Kasumi-1 (cell line): ENCODE measurements at places on chromosomes 11 and 22.
A peak's percentile ranks its signal among the peaks of the same experiment; 100 is the strongest.

GRCh38 chr11:127055236-127055635 lies 54.7 kb upstream of the KIRREL3 start:
- no peak for DNase-seq

DNA sequence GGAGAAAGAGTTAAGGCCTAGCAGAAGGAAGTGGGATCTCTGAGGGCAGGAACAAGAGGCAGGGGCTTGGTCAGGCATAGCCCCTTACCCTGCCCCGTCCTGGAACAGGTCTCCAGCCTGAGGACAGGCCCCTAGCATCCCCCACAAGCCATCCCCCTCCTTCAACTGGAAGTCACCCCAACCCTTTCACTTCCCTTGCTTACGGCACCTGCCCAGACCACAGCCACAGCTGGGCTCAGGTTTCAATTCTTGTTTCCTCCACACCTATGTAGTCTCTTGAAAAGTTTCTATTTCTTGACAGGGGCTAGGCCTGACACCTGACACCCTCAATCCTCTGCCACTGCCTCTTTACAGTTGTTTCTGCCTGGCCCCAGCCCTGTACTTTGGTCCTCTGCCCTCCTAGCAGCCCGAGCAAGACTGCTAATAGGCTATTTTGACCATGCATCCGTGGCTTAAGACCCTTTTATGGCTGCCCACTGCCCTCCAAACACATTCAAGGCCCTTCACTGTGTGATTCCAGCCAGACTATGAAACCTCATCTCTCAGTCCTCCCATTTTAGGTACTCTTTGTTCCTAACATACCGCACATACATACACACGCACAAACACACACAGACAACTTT lies 10.9 kb upstream of the FCHSD2 start:
- peak; percentile 48 for DNase-seq

GRCh38 chr11:133443206-133443747 lies 89.0 kb downstream of the OPCML start:
- DNase-seq, result no peak

DNA sequence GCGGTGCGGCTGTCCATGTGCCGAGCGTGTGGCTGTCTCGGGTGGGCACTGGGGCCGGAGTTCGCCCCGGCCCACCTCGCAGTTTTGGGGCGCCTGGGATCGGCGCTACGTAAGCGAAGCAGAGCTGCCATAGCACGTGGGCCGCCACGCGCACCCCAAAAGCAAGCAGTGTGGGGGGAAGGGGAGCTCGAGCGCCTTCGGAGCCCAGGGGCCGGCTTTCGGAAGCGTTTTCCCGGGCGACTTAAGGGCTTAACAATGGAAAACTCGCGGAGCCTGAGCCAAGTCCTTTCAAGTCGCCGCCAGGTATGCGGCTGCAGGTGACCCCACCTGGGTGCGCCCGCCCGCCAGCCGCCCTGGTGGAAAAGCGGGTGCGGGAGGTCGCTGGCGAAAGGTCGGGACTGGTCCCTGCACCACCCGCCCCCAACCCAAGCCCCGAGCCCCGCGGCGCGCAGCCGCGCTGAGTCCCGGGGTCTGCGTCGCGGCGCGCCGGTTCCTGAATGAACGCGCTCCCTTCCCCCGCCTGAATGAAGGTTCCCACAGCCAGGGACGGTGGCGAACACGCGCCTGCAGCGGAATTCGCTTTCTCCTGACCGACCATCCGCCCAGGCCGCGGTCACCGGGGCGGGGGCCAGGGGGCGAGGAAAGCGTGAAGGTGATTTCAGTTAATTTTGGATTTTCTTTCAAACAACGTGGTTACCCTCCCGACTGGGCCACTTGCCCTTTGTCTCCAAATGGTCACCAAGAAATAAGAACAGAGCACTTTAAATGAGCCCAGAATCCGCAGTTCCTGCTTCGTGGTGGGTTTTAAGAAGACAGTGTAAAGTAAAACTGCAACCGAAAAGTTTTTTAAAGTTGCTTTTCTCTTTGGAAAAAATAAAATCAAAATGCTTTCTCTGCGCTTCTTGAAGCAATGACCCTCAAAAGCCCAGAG lies 2.8 kb upstream of the CCND1 start:
- peak; percentile 35 for DNase-seq

GRCh38 chr11:134913999-134914590 lies 502.1 kb upstream of the B3GAT1 start:
- DNase-seq, result no peak
